Heart left ventricle (tissue), 16 donors: ENCODE measurements at places on chromosomes 4 and X. TPM values are rescaled to one million over a fixed set of nuclear protein-coding genes. Genes with fewer than 3 reads are reported as not detected.

IGFBP7 gene
- 585 TPM for total RNA-seq

SASH3 gene
- total RNA-seq = 3.5 TPM

RTL9 gene
- total RNA-seq = 0.51 TPM

PRSS12 gene
- not detected for total RNA-seq

RBM47 gene
- 4.6 TPM for total RNA-seq

SLC10A4 gene
- not detected for total RNA-seq

ZDHHC15 gene
- total RNA-seq = 1.8 TPM

TCEAL2 gene
- 1.7 TPM for total RNA-seq

BGN gene
- 95.9 TPM for total RNA-seq

TLR10 gene
- not detected for total RNA-seq

BCOR gene
- 23.7 TPM for total RNA-seq

MAGEC2 gene
- not detected for total RNA-seq
